ENCODE measurements at places on chromosomes 3 and 15. TPM values are rescaled to one million over a fixed set of nuclear protein-coding genes. Genes with fewer than 3 reads are reported as not detected.

Gene GOLGA6L10
- 0.26 TPM for total RNA-seq

Gene DCP1A
- total RNA-seq, result 17.2 TPM

Gene ERICH6
- under 0.01 TPM for total RNA-seq

Gene CCDC54
- not detected for total RNA-seq

Gene TPRG1
- 0.99 TPM for total RNA-seq

Gene NPTN
- total RNA-seq, result 121 TPM

Gene NR1I2
- under 0.01 TPM for total RNA-seq

Gene ASB14
- total RNA-seq, result not detected

Gene TP63
- total RNA-seq, result not detected

Gene C15orf39
- 2.3 TPM for total RNA-seq

Gene BCHE
- 29.0 TPM for total RNA-seq

Gene SAMD7
- total RNA-seq, result not detected

Gene CORO2B
- total RNA-seq, result 15.7 TPM

Gene ARPP19
- total RNA-seq, result 63.4 TPM

Gene TGM4
- total RNA-seq, result not detected

Gene SLC22A13
- 0.33 TPM for total RNA-seq

Gene DZIP3
- total RNA-seq, result 19.3 TPM
